ENCODE measurements at places on chromosomes 12 and 14.
A peak's percentile ranks its signal among the peaks of the same experiment; 100 is the strongest.

GRCh38 chr14:104868811-104869572 is 3.9 kb downstream of the CEP170B start:
- DNase-seq: no peak

DNA sequence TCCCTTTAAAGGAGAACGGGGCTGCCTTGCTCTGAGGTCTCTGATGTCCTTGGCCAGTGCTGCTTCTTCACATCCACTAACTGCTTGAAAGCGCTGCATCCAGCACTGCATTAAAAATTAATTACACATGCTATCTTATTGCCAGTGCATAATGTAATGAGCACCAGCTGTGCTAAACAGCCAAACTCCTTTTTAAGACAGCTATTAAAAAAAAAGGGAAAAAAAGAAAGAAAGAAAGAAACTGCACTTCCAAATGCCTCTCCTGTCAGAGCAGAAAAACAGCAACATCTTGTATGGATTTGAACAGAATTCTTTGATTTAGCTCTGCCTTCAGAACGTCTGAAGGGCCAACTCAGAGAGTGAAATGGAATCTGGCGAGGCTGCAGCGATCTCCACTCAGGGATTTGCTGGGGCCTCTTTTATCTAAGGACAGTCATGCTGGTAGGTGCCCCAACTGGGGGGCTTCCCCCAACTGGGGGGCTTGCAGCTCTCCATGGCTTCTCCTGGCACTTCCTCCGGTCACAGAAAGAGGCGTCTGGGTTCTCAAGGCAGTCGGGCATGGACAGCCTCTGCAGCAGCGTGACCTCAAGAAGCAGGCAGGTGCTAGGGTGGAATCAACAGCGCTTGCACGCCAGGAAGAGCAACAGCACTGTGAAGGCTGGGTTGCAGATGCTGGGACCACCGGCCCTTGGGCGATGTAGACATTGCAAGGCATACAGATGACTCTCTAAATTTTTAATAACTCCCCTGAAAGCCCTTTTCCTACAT is 46.4 kb downstream of the BCL11B start:
- DNase-seq: no peak

DNA sequence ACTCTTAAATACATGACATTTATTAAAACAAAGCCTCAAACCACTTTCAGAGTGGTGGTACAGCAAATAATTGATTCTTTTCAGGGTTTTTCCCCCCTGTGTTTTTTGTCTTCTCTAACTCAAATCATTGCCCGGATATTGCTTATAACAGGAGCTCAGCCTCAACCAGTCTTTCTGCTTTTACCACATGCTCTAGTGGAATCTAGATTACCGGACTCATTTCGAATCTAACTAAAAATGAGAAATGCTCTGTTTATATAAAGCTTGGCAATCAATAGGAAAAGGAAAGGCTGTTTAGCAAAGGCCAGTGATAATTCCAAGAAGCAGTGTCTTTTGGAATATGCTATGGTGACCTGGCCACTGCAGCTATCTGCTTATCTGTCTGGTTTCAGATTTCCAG is 161.5 kb downstream of the ETV6 start:
- DNase-seq: no peak

DNA sequence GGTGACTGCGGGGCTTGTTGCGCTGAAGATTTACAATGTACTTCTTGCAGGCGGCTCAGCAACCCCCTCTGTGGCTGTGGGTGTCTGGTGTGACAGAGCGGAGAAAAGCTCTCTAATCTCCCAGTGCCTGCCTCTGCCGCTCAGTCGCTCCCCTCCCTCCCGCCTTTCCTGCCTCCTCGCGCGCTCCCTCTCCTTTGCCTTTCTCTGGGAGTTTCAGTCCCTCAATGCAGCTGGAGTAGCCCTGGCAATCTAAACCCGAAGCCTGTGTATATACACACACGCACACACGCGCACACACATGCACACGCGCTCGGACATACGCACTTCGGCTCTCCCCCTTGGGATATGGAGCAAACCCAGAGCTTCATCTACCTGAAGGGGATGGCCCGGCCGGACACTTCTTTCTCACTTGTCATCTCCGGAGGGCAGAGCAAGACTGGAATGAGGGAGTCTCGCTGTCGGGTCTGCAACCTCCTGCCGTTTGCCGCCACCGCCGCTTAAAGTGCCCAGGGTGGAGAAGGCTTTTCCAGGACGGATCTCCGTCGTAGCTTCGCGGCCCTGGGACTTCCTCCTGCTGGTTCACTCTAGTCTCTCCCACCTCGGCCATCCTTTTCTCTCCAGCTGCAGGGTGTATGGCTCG is 599 bp upstream of the TRHDE start:
- peak; percentile 57 for DNase-seq

- DNase-seq: no peak
Observed at GRCh38 chr12:114011711-114012110, 45.6 kb upstream of the RBM19 start.

GRCh38 chr12:6547987-6548386 is 7.9 kb downstream of the IFFO1 start:
- DNase-seq: peak; percentile 89

- no peak for DNase-seq
Observed at GRCh38 chr12:5884866-5885265, 60.2 kb downstream of the ANO2 start.

GRCh38 chr14:49550286-49551184 is 35.6 kb downstream of the RPS29 start:
- DNase-seq: peak; percentile 48
